ENCODE measurements at places on chromosomes 1 and 21.

DNA sequence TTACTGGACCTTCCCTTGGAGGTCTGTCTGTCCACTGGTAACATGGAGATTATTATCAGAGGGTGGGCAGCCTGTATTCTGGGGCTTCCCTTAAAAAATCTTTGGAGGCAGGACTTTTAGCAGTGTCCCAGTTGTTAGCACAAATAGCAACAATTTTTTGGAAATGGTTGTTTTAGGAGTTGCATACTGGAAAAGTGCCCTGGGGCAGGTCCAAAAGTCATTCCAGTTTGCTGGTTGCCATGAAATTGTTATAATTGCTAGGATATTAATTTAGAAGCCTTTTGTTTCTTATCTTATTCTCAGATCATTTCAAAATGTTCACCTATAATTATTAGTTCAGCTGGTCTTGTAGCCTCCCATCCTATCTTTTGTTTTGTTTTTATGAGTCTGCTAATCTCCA is 71.0 kb downstream of the PTGS2 start:
- no peak for DNase-seq

- peak; percentile 34 for DNase-seq
Measured at GRCh38 chr21:40547906-40548513, 298.9 kb downstream of the DSCAM start.

GRCh38 chr1:117161887-117162286 is 40.3 kb upstream of the TRIM45 start:
- no peak for DNase-seq

DNA sequence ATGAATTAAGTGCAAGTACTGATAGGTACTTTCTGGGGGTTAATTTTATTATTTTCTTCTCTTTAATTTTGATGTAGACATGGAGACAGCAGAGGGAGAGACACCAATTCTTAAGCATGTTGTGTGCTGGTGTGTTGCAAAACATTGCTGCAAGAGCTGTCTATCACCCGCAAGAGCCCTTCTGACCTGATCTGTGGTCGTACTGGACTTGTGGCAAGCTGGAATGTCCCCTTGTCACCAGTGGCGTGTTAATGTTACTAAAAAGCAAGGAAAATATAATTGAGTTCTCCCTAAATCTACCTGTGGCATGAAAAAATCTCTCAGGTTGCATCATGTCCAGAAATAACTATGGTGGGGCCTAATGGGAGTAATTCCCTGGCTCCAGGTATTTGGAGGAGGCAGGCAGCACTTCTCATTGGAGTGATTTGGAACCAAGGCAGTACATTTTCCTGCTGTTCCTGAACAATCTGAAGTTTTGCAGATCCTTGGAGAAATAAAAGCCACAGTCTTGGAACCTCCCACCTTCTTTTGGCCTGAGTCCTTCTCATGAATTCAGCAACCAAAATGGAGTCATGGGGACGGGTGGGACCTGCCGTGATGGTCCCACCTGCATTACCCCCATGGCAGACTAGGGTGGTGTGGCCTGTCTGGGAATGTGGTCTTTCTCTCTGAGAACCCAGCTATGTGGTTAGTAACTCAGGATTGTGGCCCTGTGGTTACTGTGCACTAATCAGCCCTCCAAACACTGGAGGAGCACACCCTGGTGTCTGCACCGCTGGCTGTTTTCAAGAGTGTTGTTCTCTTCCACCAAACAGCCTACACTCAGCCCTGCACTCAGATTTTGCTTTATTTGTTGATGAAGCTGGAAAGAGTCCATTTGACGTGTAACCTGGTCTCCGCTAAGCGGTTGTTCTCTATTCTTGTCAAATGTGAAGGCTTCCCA is 57.4 kb downstream of the GALNT2 start:
- no peak for DNase-seq

DNA sequence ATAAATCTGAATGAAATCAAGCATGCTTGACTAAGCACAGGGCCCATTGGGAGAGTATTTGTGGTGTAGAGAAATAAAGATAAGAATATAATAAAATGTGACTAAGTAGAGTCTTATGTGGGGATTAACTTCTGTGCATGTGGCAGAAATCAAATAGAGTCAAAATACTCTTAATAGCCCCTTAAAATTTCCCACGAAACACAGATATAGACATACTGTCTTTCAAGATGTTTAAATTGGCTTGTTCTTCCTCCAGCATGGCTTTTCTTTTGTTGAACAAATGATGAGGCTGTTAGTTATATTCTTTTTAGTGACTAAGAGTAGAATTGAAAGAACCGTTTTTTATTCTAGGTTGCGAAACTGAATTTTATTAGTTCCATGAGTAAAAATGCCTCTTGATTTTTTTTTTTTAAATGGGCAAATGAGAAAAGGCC is 112.3 kb downstream of the RPS6KC1 start:
- peak; percentile 14 for DNase-seq
